ENCODE measurements at places on chromosomes 3 and 15. TPM values are rescaled to one million over a fixed set of nuclear protein-coding genes. Genes with fewer than 3 reads are reported as not detected.

Gene NRG4
- not detected for total RNA-seq

Gene ZMAT3
- 16.1 TPM for total RNA-seq

Gene BBX
- 93.3 TPM for total RNA-seq

Gene MUSTN1
- total RNA-seq = 12.7 TPM

Gene CATSPER2
- 3.8 TPM for total RNA-seq

GRCh38 chr15:68354268-68354667 lies 76.7 kb downstream of the FEM1B start:
- no peak overlapping the region for H3K27ac ChIP-seq
- H3K36me3 ChIP-seq = no peaks in the 10 kb centered on the region
- DNase-seq = no peak
- H3K4me1 ChIP-seq = peaks cover 12% of the 10 kb centered on the region
- no peaks in the 10 kb centered on the region for H3K27me3 ChIP-seq

GRCh38 chr3:102526865-102527264 lies 92.0 kb downstream of the ZPLD1 start:
- no peaks in the 10 kb centered on the region for H3K4me1 ChIP-seq
- H3K27me3 ChIP-seq = no peaks in the 10 kb centered on the region
- no peak for DNase-seq
- no peak overlapping the region for H3K27ac ChIP-seq
- H3K36me3 ChIP-seq = no peaks in the 10 kb centered on the region
- no peak overlapping the region for H3K4me3 ChIP-seq

- H3K27me3 ChIP-seq = no peaks in the 10 kb centered on the region
- peak overlapping the region; percentile 24 for H3K27ac ChIP-seq
- H3K36me3 ChIP-seq = no peaks in the 10 kb centered on the region
- no peaks in the 10 kb centered on the region for H3K4me1 ChIP-seq
- H3K4me3 ChIP-seq = no peak overlapping the region
- peak; percentile 84 for DNase-seq
These were observed 63.9 kb downstream of the IQSEC1 start for GRCh38 chr3:13009132-13009945.

- H3K27ac ChIP-seq = peak overlapping the region; percentile 6
- H3K4me1 ChIP-seq = peaks cover 2% of the 10 kb centered on the region
- H3K36me3 ChIP-seq = no peaks in the 10 kb centered on the region
- H3K4me3 ChIP-seq = no peak overlapping the region
These were observed 100.7 kb downstream of the TIGIT start for GRCh38 chr3:114394551-114394950.

- H3K4me1 ChIP-seq = peaks cover 8% of the 10 kb centered on the region
- no peaks in the 10 kb centered on the region for H3K27me3 ChIP-seq
- DNase-seq = no peak
- no peak overlapping the region for H3K4me3 ChIP-seq
- no peak overlapping the region for H3K27ac ChIP-seq
These were observed 38.8 kb downstream of the PRKCD start for GRCh38 chr3:53199834-53200233.

DNA sequence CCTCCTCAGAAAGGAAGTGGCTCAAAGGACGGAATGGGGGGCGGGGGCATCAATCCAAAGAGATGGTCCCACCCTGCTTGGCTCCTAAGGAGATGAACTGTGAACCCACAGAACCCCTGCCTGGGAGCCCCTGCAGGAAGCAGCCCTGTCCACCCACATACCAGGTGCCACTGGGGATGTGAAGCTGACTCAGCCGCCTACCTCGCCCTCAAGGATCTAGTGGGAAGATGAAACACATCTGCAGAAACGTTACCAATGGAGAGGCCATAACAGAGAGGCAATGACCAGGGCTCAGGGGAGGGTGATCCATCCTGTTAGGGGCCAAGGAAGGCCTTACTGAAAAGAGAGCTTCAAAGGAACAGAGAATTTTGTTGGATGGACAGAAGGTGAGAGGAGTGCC lies 35.1 kb downstream of the EAF1 start:
- no peaks in the 10 kb centered on the region for H3K36me3 ChIP-seq
- no peak overlapping the region for H3K4me3 ChIP-seq
- no peak overlapping the region for H3K27ac ChIP-seq
- no peaks in the 10 kb centered on the region for H3K27me3 ChIP-seq
- no peak for DNase-seq

DNA sequence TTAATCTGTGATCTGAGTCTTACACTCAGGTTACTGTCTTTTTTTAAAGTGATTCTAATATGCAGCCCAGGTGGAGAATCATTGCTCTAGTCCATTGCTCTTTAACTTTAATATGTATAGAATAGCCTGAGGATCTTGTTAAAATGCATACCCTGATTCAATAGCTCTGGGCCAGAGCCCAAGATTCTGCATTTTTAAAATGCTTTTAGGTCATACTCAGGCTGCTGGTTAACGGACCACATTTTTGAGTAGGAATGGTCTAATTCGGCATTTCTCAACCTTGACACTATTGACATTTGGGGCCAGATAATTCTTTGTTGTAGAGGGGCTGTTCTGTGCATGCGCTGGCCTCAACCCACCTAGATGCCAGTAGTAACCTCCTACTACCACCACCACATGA lies 20.9 kb upstream of the FSTL1 start:
- H3K27me3 ChIP-seq = no peaks in the 10 kb centered on the region
- H3K4me3 ChIP-seq = no peak overlapping the region
- no peaks in the 10 kb centered on the region for H3K4me1 ChIP-seq
- no peak for DNase-seq

DNA sequence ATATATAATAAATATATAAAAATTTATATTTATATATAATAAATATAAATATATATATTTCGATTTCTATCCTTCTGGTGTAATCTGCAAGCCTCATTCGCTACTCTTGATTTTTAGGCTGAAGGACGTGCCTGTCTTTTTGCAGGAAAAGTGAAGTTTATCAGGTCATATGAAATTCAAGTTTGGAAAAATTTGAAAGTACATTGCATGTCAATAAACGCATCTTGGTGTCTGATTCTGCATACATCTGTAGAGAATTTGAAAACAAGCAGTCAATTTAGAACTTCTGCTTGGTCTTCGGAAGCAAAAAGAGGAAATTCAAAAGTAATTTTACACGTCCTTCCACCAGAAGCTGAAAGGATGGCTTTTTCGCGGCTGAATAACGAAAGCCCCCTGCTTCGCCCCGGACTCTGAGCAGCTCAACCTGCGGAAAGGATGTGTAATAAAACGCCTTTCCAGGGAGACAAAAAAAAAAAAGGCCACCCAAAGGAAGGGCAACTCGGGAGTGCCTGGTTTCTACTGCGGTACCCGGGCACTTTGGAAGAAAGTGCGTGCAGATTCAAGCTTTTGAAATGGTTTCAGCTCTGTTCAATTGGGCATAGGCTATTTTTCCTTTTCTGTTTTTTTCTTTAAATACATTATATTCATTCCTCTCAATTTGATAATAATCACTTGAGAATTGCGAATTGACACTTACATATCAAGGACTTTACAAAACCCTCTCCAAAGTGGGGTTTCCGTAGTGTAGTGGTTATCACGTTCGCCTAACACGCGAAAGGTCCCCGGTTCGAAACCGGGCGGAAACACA lies 1.5 kb upstream of the MYNN start:
- no peaks in the 10 kb centered on the region for H3K36me3 ChIP-seq
- H3K27me3 ChIP-seq = no peaks in the 10 kb centered on the region
- peak overlapping the region; percentile 99 for H3K27ac ChIP-seq
- H3K4me3 ChIP-seq = peak overlapping the region; percentile 94
- peaks cover 19% of the 10 kb centered on the region for H3K4me1 ChIP-seq

DNA sequence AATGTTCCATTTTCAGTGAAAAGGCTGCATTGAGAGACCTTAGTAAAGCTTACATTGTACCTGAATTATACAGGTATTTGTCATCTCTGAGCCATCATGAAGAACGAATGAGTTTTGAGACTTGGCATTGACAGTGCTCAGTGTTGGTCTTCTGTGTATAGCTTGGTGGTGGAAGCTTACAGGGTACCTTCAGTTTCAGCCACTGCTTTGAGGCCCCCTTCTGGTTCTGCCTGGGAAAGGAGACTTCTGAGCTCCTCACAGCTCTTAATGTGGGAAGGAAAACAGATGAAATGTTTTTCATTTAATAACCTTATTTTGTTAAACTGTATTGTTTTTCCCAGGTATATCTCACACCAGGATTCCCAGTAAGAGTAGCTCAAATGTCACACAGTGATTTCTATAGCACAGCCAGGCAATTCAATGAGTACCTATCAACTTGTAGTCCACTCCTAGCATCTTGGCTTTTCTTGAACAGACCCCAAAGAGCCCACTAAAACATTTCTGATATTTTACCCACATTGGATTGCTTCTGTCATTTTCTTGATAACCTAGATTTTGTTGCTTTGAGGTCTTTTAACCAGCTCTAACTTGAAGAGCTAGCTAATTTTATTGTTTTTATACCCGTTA lies 5.6 kb downstream of the SERPINI1 start:
- H3K27me3 ChIP-seq = no peaks in the 10 kb centered on the region
- H3K4me1 ChIP-seq = peaks cover 3% of the 10 kb centered on the region
- H3K4me3 ChIP-seq = no peak overlapping the region
- H3K27ac ChIP-seq = no peak overlapping the region

GRCh38 chr3:187628169-187628568 lies 42.0 kb downstream of the SST start:
- no peaks in the 10 kb centered on the region for H3K27me3 ChIP-seq
- H3K4me1 ChIP-seq = no peaks in the 10 kb centered on the region
- no peak for DNase-seq
- no peaks in the 10 kb centered on the region for H3K36me3 ChIP-seq
- H3K27ac ChIP-seq = no peak overlapping the region
- no peak overlapping the region for H3K4me3 ChIP-seq

DNA sequence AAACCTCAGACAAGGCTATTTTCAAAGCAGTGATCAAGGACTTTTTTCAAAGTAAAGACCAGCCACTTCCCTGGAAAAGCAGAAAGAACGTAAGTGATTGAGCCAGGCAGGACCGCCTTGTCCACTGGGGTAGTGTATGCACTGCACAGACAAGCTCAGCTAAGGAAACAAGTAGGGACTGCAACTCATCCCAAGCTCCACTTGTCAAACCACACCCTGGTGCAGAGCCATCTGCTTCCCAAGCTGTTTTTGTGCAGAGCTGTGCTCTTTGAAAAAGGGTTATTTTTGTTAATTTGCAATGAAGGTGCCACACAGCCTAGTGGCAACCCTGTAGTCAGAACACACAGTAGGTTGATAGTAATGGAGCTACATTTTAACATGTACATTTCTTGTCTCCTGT lies 193.3 kb downstream of the ADAMTS9 start:
- DNase-seq = no peak
- no peaks in the 10 kb centered on the region for H3K36me3 ChIP-seq
- H3K4me3 ChIP-seq = no peak overlapping the region
- no peak overlapping the region for H3K27ac ChIP-seq

- H3K36me3 ChIP-seq = no peaks in the 10 kb centered on the region
- H3K27ac ChIP-seq = no peak overlapping the region
- DNase-seq = no peak
- H3K27me3 ChIP-seq = no peaks in the 10 kb centered on the region
These were observed 437.8 kb downstream of the RBMS3 start for GRCh38 chr3:29718661-29719065.

DNA sequence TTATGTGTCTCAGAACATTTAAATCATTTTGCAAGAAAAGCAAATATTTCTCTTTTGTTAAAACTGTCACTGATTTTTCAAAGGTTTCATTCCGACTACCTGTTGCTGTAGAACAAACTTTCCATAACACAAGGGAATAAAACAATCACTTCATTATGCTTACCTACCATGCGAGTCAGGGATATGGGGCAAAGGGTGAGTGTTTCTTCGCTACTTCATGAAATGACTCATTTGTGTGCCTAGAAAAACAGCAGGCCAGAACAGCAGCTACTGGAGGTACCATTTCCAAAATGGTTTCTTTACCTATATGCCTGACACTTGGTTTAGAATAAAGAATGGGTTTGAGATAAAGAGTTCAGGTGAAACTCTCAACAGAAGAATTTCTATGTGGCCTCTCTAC lies 712.5 kb downstream of the PLOD2 start:
- no peak for DNase-seq
- H3K4me3 ChIP-seq = no peak overlapping the region
- no peaks in the 10 kb centered on the region for H3K36me3 ChIP-seq
- H3K27me3 ChIP-seq = no peaks in the 10 kb centered on the region
- H3K4me1 ChIP-seq = no peaks in the 10 kb centered on the region
- H3K27ac ChIP-seq = no peak overlapping the region

- no peaks in the 10 kb centered on the region for H3K27me3 ChIP-seq
- H3K4me3 ChIP-seq = no peak overlapping the region
- H3K27ac ChIP-seq = no peak overlapping the region
- H3K4me1 ChIP-seq = no peaks in the 10 kb centered on the region
These were observed 229.5 kb downstream of the SOX2 start for GRCh38 chr3:181941250-181941649.

- no peaks in the 10 kb centered on the region for H3K27me3 ChIP-seq
- no peaks in the 10 kb centered on the region for H3K36me3 ChIP-seq
- H3K4me1 ChIP-seq = peaks cover 11% of the 10 kb centered on the region
- DNase-seq = no peak
- H3K27ac ChIP-seq = no peak overlapping the region
These were observed 3.9 kb upstream of the DNASE1L3 start for GRCh38 chr3:58214484-58215316.

DNA sequence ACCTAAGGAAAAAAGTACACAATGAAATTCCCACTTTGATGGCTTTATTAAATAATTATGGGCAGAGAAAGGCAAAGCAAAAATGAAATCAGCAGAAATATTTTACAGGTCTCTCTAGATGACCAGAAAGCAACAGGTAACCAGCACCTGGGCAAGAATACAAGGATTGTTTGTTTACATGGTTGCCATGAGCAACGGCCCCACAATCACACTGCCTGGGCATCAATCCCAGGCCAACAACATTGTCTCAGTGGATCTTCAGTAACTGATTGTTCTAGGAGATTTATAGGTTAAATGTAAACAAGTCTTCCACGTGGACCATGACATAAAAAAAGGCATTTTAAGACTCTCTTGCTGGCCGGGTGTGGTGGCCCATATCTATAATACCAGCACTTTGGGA lies 82.6 kb downstream of the PDZRN3 start:
- H3K36me3 ChIP-seq = no peaks in the 10 kb centered on the region
- DNase-seq = no peak
- peak overlapping the region; percentile 90 for H3K27ac ChIP-seq
- H3K4me3 ChIP-seq = no peak overlapping the region

GRCh38 chr3:158845765-158846350 lies 44.0 kb downstream of the MFSD1 start:
- no peaks in the 10 kb centered on the region for H3K4me1 ChIP-seq
- no peaks in the 10 kb centered on the region for H3K36me3 ChIP-seq
- H3K27ac ChIP-seq = no peak overlapping the region
- no peak overlapping the region for H3K4me3 ChIP-seq
- DNase-seq = no peak
- H3K27me3 ChIP-seq = no peaks in the 10 kb centered on the region

- H3K27me3 ChIP-seq = no peaks in the 10 kb centered on the region
- no peak overlapping the region for H3K27ac ChIP-seq
- H3K36me3 ChIP-seq = no peaks in the 10 kb centered on the region
These were observed 25.0 kb upstream of the KY start for GRCh38 chr3:134675726-134676256.

Measured in sigmoid colon (tissue), 7 donors.